ENCODE measurements at places on chromosomes 5 and 9. TPM values are rescaled to one million over a fixed set of nuclear protein-coding genes. Genes with fewer than 3 reads are reported as not detected.

GRCh38 chr5:67896311-67896929 lies 319.1 kb upstream of the PIK3R1 start:
- no peak for DNase-seq

GRCh38 chr5:41637869-41638268 lies 127.5 kb upstream of the PLCXD3 start:
- no peak for DNase-seq

- no peak for DNase-seq
Observed at GRCh38 chr9:108274971-108275370, 580.8 kb downstream of the ACTL7B start.

GRCh38 chr5:97148288-97148687 lies 5.9 kb upstream of the LIX1 start:
- no peak for DNase-seq

DNA sequence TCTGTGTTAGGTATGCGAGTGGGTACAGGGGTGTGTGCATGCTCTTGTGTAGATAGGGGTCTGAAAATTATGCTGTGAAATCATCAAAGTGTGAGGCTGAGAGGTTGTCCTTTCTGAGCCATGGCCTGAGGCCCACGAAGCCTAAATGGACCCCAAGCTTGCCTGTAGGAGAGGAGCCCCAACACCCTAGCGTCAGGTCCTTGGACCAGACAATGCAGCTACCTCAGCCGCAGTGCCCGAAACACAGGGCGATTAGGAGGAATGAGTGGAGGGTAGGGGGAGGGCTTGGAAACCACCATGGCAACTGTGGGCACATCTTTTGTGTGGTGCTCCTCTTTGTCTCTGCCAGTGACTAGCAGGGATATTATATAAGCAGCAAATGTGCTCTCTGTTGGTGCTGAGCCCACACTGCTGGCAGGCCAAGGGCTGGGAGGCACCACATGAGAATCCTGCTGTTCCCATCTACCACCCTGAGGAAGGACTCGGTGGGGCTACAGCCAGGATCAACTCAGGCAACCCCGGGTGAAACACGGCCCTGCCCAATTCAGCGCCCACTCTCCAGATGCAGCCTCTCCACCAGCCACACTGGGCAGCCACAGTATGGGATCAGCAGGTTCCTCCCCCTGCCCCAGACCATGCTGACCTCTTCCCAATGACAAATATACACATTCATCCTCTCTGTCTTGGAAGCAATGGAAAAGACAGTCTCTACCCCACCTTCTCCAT lies 84.6 kb upstream of the FSTL4 start:
- no peak for DNase-seq

- no peak for DNase-seq
Observed at GRCh38 chr5:75951716-75952115, 131.5 kb upstream of the SV2C start.

- no peak for DNase-seq
Observed at GRCh38 chr5:105259581-105260217, 1697.1 kb upstream of the NUDT12 start.

DNA sequence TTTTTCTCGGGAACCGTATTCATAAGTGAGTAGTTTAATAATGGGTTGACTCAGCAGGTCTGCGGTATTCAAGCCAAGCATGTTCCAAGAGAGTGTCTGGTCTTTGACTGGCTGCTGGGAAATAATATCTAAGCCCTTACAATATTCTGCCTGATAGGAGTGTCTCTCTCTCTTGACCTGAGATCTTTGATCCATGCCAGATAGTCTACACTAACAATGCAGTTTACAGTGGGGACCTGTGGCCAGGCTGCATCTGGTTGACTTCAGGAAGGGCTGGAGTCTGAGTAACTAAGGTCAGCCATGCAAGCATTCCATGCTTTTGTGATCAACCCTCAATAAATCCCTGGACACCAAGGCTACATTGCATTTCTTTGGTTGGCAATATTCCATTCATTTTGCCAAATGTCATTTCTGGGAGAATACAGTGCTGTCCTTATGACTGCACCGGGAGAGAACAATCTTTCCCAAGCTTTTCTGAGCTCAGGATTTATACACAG lies 195.5 kb downstream of the SEMA5A start:
- DNase-seq = no peak

GRCh38 chr5:117425163-117425562 lies 850.5 kb upstream of the SEMA6A start:
- no peak for DNase-seq

DNA sequence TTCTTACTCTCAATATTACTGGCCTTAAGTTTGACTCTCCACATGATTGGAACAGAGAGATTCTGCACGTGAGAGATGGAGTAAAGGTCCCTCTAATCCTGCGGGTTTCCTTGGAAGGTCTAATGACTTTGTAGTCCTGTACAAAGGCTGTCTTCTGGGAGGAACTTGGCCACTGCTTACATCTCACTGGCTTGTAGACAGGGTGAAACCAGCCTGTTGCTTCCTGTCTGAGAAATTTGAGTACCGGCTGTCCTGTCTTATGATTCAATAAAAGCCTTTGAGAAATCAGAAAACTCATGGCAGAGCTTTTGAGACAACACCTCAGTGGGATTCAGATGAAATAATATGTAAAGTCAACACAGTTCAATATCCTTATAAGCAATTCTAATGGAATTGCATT lies 43.0 kb downstream of the IL31RA start:
- peak; percentile 55 for DNase-seq

DNA sequence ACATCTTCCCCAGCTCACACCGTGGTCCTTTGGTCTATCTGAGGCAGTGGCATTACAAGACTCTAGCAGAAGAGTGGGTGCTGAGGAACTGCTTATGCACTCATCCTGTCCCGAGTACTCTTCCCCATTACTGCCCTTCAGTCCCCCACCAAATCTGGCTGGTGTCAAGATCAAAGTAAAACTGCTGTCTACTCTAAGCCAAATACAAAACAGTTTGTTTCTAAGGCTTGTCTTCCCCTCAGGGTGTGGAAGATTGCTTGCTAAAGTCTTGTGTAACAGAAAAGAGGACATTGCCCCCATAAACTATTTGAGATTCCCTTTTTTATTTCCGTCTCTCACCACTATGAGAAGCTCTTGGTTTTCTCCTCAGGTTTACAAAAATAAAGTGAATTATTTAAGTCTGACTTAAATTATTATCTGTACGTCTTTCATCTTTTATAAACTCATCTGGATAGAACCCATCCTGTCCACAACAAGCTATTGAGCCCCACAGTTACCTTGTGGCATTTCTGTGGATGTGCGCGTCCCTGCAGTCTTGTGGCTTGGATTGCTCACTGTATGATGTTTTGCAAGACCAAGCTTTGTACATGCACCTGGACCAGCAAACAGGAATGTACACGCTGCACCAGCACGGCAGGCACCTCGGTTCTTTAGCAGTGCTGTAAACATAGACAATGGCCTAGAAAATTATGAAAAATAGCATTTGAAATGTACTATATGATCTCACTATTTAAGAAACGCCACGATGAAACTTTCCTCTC lies 61.0 kb downstream of the CYSTM1 start:
- no peak for DNase-seq

GRCh38 chr5:33936004-33936380 lies 194 bp upstream of the RXFP3 start:
- DNase-seq = no peak

DNA sequence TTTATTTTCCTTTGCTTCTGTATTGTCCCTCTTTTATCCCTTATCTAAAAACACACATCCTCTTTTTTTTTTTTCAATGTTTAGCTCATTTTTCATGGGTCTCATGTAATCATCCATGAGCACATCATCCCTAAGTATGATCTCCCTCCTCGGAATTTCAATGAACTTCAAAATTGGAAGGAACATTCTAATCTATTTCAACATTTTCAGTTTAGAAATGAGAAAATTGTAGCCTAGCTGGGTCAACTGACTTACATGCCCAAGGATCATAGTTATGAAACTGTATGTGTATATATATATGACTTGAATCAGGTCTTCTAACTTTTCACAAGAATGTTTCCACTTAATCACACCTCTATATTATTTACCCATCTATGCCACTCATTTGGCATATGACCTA lies 77.7 kb downstream of the TUSC1 start:
- no peak for DNase-seq

LPAR1 gene
- total RNA-seq = 0.13 TPM

IL9 gene
- total RNA-seq = not detected

ZNF354C gene
- total RNA-seq = 4.9 TPM

OR1J4 gene
- total RNA-seq = not detected

OTULINL gene
- 0.26 TPM for total RNA-seq

PKD2L2 gene
- not detected for total RNA-seq

MEF2C gene
- 118 TPM for total RNA-seq

Data from dermis microvascular lymphatic vessel endothelial cell (primary cell).